ENCODE measurements at places on chromosomes 2 and 18.
A peak's percentile ranks its signal among the peaks of the same experiment; 100 is the strongest.

- DNase-seq: no peak
Measured at GRCh38 chr2:46187112-46187618, 110.0 kb upstream of the EPAS1 start.

- DNase-seq: peak; percentile 38
Measured at GRCh38 chr2:32453242-32454062, 96.6 kb downstream of the BIRC6 start.

GRCh38 chr2:166792808-166793207 is 95.5 kb upstream of the XIRP2 start:
- no peak for DNase-seq

GRCh38 chr18:3982541-3982940 is 472.6 kb downstream of the DLGAP1 start:
- no peak for DNase-seq

- no peak for DNase-seq
Measured at GRCh38 chr2:112061840-112062239, 6.8 kb downstream of the TMEM87B start.

DNA sequence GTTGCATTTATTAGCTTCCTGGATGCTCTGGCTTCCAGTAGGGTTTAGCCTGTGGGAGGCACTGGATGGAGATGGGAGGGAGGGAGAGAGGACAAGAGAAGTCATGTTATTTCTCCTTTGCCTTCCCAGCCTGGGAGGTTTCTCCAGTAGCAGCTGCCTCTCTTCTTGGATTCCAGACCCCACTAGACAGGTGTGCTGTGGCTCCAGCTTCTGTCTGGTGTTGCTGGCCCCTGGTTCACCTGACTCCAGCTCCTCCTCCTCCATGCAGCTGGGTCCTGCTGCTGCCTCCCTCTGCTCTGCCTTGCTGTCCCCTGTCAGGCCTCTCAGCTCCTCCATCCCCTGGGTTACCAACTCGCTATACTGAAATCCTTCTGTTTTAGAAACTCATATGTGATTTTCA is 188.9 kb upstream of the TNP1 start:
- peak; percentile 25 for DNase-seq

- no peak for DNase-seq
Measured at GRCh38 chr2:58072102-58072501, 25.5 kb downstream of the VRK2 start.
